H4 (cell line): ENCODE measurements at places on chromosomes 6 and 20. TPM values are rescaled to one million over a fixed set of nuclear protein-coding genes. Genes with fewer than 3 reads are reported as not detected.

The AKIRIN2 gene
- 10.1 and 10.7 TPM in 2 replicates for total RNA-seq

The SRMS gene
- not detected in 2 replicates for total RNA-seq

The PDE10A gene
- total RNA-seq = 2.1 and 3.1 TPM in 2 replicates

The GSTA2 gene
- 0.37 TPM in 1 of 2 replicates, not detected in the other for total RNA-seq

The BEND6 gene
- 10.5 and 18.9 TPM in 2 replicates for total RNA-seq

The TLDC2 gene
- total RNA-seq = not detected in 2 replicates

The BPIFB2 gene
- not detected in 2 replicates for total RNA-seq

The TRIM15 gene
- total RNA-seq = 0.04 TPM in 1 of 2 replicates, not detected in the other

The GLP1R gene
- total RNA-seq = not detected in 2 replicates

The TRERF1 gene
- 4.3 and 5.2 TPM in 2 replicates for total RNA-seq

The EPHA7 gene
- 1.7 and 5.6 TPM in 2 replicates for total RNA-seq

The OR2J3 gene
- total RNA-seq = not detected in 2 replicates

The ASIP gene
- total RNA-seq = not detected in 2 replicates

The LTB gene
- not detected in 2 replicates for total RNA-seq

The AIF1 gene
- not detected in 2 replicates for total RNA-seq

The SYCP2L gene
- 0.39 and 1.5 TPM in 2 replicates for total RNA-seq

The PAX1 gene
- not detected in 2 replicates for total RNA-seq

The NMBR gene
- total RNA-seq = not detected in 2 replicates

The PFDN6 gene
- total RNA-seq = 85.0 and 105 TPM in 2 replicates

The EYA2 gene
- 0.14 and 0.60 TPM in 2 replicates for total RNA-seq

The TINAG gene
- total RNA-seq = not detected in 2 replicates
